HFFc6 (cell line): ENCODE measurements at places on chromosomes 1 and 21. TPM values are rescaled to one million over a fixed set of nuclear protein-coding genes. Genes with fewer than 3 reads are reported as not detected.

- DNase-seq = no peak
Observed at GRCh38 chr1:81812712-81813111, 12.0 kb downstream of the ADGRL2 start.

- no peak for DNase-seq
Observed at GRCh38 chr1:23736437-23737134, 6.7 kb upstream of the ELOA start.

DNA sequence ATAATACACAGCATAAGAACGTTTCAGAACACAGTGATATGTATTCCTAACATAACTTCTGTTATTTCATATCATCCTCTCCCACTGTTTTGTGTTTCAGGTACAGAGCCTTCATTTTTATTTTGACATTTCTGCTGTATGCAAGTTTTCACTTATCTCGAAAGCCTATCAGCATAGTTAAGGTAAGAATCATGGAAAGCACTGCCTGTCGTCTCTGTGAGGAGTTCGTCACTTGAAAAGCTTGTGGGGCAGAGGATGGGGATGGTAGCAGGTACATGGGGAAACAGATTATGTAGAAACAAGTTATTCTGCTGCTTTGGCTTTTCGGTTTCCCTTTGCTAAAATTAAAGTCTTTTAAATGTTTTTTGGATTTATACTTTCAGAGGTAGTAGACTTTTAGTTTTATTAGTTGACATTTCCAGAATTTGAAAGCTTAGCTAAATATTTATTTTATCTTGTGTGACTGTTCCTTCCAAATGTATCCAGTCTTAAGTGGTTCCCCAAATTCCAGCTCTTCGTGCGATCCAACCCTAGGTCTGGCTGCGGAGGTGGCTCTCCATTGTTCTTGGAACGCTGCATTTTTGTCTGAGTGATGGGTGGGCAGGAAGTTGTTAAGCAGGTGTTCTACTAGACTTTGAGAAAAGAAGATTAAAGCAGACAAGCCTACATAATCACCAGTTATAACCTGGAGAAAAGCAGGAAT, 12.2 kb downstream of the SLC37A1 start:
- DNase-seq = no peak

- DNase-seq = peak; percentile 55
Observed at GRCh38 chr1:214570442-214570841, 19.0 kb upstream of the PTPN14 start.

GRCh38 chr1:192448026-192448578, 127.5 kb upstream of the RGS1 start:
- DNase-seq = peak; percentile 1

Gene RNF186
- total RNA-seq = not detected in 2 replicates
